Stimulated activated CD4-positive, alpha-beta T cell treated with anti-CD3 and anti-CD28 coated beads, TNF-alpha, amount 100 ng/mL, for 4 hours (primary cell): ENCODE measurements at places on chromosomes 7 and 10.

- DNase-seq: no peak
Observed at GRCh38 chr10:12130237-12130872, 878 bp downstream of the SEC61A2 start.

- DNase-seq: no peak
Observed at GRCh38 chr7:29122081-29122480, 24.3 kb downstream of the CPVL start.

- DNase-seq: no peak
Observed at GRCh38 chr7:18570890-18571478, 75.4 kb downstream of the HDAC9 start.

- DNase-seq: no peak
Observed at GRCh38 chr10:77857272-77857671, 69.3 kb downstream of the DLG5 start.

DNA sequence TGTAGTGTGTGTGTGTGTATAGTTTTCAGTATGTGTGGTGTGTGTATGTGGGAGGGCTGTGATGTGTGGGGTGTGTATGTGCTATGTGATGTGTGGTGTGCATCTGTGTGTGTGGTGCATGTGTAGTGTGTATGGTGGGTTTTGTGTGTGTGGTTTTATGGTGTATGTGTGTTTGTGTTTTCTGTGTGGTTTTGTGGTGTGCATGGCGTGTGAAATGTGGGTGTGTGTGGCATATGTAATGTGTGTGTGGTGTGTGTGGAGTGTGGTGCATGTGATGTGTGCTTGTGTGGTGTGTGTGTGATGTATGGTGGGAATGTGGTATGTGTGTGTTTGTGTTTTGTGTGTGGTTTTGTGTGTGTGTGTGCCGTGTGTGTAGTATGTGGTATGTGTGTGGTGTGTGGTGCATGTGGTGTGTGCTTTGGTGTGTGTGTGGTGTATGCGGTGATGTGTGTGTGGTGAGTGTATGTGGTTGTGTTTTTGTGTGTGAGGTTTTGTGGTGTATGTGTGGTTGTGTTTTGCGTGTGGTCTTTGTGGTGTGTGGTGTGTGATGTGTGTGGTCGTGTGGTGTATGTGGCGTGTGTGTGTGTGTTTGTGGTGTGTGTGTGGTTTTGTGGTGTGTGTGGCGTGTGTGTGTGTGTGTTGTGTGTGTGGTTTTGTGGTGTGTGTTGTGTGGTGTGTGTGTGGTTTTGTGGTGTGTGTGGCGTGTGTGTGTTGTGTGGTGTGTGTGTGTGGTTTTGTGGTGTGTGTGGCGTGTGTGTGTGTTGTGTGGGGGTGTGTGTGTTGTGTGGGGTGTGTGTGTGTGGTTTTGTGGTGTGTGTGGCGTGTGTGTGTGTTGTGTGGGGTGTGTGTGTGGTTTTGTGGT is 18.0 kb upstream of the PPP2R2D start:
- DNase-seq: no peak

GRCh38 chr7:44893710-44894234 is 8.4 kb upstream of the PURB start:
- no peak for DNase-seq

- no peak for DNase-seq
Observed at GRCh38 chr7:121544726-121545125, 148.6 kb upstream of the FAM3C start.

DNA sequence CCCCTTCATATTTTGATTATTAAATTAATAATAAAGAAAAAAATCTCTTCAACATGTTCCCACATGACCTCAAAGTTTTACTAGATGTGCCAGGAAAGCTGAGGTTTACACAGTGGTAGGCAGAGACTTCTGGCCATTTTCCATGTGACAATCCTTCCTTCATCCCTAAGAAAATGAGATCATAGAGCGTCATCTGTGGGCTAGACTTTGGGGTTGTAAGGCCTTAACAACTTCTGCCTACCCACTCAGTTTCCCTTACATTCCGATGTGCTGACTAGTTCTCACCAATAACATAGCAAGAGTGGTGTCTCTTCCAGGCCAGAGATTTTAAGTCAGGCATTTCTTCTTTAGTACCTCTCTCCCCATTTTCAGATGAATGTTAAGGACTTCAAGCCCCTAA is 171.1 kb upstream of the PHF14 start:
- DNase-seq: no peak

- DNase-seq: no peak
Observed at GRCh38 chr7:98088109-98088508, 18.6 kb upstream of the LMTK2 start.

- no peak for DNase-seq
Observed at GRCh38 chr7:148503900-148504487, 86.6 kb upstream of the C7orf33 start.

DNA sequence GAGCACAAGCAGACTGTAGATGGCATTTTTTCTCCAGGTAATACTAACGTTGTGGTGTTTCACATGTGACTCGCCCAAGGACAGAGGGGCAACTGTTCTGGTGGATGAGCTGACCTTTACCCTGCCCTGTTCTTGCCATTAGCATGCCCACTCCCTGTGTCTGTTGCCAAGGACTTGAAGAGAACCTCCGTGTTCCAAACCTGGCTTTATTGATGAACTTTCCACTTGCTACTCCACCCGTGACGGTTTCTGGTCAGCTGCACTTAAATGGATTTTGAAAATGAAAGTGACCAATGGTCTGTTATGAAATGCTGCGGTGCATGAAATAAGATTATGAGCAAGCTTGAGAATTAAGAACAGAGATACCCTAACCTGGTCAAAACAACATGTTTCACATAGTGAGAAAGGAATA is 30.4 kb downstream of the LRRC4 start:
- no peak for DNase-seq

GRCh38 chr10:80540136-80540535 is 2.4 kb downstream of the SH2D4B start:
- no peak for DNase-seq

- DNase-seq: no peak
Observed at GRCh38 chr7:51075681-51076580, 240.7 kb downstream of the COBL start.

DNA sequence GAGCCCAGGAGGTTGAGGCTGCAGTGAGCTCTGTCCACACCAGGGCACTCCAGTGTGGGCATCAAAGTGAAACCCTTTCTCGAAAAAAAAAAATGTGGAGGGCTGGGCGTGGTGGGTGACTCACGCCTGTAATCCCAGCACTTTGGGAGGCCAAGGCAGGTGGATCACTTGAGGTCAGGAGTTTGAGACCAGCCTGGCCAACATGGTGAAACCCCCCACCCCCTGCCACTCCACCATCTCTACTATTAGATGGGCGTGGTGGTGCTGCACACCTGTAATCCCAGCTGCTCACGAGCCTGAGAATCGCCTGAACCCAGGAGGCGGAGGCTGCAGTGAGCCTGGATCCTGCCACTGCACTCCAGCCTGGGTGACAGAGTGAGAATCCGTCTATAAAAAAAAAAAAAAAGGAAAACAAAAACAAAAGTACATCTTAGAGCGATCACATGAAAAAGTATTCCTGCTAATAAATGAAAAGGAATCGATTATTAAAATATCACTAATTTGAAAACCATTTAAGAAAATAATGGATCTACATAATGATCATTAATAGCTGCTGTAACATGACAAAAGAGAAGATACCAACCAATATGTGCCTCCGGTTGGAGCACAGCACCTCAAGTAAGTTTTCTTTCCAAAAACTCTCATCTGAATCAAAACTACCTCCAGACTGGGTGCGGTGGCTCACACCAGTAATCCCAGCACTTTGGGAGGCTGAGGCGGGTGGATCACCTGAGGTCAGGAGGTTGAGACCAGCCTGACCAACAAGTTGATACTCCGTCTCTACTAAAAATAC is 4.9 kb downstream of the HNRNPF start:
- no peak for DNase-seq

- no peak for DNase-seq
Observed at GRCh38 chr7:157688533-157689268, 351.9 kb downstream of the DNAJB6 start.

DNA sequence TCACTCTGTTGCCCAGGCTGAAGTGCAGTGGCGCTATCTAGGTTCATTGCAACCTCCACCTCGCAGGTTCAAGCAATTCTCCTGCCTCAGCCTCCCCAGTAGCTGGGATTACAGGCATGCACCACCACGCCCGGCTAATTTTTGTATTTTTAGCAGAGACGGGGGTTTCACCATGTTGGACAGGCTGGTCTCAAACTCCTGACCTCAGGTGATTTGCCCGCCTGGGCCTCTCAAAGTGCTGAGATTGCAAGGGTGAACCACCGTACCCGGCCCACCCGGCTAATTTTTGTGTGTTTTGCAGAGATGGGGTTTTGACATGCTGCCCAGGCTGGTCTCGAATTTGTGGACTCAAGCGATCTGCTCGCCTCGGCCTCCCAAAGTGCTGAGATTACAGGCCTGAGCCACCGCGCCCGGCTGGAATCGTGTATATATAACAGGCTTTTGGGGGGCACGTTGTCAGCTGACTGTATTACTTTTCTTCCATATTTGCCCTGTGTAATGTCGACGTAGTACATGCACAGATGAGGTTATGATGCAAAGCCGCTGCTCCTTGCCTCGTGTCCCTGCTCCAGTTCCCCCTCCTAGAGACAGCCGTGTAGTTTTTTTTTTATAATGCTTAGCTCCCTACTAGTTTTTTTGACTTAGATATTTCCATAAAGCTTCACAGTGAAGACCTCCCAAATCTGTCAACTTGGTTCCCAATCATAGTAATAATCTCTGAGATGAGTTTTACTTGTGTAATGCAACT is 883 bp upstream of the TRA2A start:
- DNase-seq: no peak

GRCh38 chr10:49139846-49140195 is 6.0 kb upstream of the FAM170B start:
- DNase-seq: no peak

- no peak for DNase-seq
Observed at GRCh38 chr7:119196183-119196582, 971.7 kb downstream of the ANKRD7 start.

GRCh38 chr10:122143238-122143841 is 127.8 kb upstream of the BTBD16 start:
- no peak for DNase-seq

DNA sequence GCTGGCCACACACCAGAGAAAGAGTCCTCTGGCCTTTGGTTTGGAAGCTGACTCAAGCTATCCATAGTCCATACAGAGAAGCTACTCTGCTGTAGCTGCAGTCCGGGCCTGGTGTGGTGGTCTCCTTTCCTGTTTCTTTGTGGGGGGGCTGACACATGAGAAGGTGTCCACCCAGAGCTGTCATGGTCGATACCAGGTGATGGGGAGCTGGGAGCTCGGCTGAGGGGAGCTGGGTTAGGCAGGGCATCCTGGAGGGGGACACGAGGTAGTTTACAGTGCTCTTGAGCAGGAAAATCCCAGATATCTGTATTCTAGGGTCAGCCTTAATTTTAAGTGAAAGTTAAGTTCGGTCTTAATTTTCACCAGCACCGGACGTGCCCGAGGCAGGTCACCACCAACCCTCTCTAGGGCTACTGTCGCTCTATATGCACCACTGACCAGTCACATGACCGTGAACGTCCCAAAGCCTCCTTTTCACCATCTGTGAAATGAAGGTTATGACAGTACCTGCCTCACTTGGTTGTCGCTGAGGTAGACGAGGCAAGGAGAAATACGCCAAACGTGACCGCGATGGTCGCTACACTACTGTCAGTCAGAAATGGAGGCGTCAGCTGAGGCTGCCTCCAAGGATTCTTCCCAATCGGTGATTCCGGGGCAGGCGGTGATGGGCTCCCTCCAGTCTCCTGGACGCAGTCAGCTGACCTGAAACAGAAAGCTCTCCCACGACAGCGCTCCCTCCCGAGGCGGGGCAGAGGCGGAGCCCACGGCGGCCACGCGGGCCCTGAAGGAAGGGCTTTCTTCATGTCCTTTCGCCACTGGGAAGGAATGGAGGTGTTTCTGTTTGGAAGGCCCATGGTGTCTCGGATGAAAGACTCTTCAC is 69.4 kb upstream of the SHH start:
- no peak for DNase-seq

DNA sequence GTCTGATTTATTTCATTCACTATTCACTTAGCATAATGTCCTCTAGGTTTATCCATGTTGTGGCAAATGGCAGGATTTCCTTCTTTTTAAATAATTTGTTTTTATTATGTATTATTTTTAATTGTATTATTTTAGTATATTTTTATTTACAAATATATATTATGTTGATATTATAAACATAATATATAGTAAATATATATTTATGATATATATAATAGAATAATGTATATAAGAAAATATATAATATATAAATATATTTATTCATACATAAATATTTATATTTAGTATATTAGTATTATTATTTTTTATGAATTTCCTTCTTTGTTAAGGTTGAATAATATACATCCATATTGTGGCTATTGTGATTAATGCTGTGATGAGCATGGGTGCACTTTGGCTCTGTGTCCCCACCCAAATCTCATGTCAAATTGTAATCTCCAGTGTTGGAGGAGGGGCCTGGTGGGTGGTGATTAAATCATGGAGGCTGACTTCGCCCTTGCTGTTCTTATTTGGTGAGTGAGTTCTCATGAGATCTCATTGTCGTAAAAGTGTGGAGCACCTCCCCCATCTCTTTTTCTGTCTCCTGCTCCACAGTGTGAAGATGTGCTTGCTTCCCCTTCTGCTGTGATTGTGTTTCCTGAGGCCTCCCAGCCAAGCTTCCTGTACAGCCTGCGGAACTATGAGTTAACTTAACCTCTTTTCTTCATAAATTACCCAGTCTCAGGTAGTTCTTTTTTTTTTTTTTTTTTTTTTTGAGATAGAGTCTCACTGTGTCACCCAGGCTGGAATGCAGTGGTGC is 52.3 kb upstream of the CYP2C18 start:
- DNase-seq: no peak

DNA sequence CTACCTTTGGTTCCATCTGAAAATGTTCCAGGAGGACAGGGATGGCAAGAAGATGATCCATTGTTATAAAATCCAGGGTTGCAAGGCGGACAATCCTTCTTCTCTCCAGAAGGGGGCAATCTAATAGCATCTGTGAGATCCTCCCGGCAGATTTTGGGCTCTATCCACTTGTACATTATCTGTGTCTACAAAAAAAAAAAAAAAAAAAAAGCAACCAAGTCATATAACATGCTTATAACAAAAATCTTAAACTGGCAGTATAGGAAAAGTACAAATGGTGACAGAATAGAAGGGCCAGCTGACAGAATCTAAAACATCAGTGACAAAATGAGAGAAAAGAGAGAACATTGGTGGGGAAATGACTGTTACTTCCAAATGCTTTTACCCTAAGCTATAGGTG is 132.7 kb downstream of the ELAPOR2 start:
- DNase-seq: peak; percentile 12

DNA sequence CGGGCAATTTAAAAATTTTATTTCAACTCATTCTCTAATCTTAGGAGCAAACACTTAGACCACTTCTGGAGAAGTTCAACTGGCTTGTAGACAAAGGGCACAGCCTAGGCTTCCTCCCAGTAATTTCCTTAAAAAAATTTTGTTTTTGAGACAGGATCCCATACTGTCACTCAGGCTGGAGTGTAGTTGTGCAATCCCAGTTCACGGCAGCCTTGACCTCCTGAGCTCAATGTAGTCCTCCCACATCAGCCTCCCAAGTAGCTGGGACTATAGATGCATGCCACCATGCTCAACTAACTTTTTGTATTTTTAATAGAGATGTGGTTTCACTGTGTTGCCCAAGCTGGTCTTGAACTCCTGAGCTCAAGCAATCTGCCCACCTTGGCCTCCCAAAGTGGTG is 38.4 kb downstream of the BAMBI start:
- DNase-seq: no peak
